ENCODE measurements at places on chromosomes 7 and 10.
A peak's percentile ranks its signal among the peaks of the same experiment; 100 is the strongest.

GRCh38 chr10:13961097-13961496 is 369.6 kb downstream of the FRMD4A start:
- peak; percentile 97 for DNase-seq

GRCh38 chr10:51700228-51700817 is 928 bp upstream of the CSTF2T start:
- no peak for DNase-seq

DNA sequence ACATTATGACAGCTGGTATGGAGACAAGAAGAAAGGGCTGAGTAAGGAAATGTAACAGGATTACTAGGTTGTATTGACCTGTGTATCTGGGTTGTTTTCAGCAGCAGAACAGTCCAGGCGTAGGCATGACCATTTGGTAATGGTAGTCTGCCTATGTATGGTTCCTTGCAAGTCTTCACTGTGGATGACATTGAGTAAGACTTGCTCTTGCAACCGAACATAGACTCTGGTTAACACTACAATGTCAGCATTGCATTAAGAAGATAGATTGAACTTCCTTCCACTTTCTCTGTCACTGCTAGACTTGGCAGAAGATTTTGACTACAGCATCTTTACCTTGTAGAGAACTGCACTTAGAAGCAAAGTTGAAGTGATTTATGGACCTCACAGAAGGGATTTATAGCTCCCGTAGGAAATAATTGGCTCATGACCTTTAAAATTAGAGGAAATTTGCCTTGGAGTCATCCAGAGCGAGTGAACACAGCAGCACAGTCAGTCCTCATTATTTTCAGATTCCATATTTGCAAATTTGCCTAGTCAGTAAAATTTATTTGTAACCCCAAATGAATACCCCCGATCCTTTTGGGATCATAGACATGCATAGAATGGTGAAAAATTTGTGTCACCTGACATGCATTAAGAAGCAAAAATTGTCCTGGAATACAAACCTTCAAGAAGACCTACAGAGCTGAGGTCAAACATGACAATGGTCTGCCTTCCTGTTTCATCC is 79.6 kb upstream of the STRIP2 start:
- no peak for DNase-seq

DNA sequence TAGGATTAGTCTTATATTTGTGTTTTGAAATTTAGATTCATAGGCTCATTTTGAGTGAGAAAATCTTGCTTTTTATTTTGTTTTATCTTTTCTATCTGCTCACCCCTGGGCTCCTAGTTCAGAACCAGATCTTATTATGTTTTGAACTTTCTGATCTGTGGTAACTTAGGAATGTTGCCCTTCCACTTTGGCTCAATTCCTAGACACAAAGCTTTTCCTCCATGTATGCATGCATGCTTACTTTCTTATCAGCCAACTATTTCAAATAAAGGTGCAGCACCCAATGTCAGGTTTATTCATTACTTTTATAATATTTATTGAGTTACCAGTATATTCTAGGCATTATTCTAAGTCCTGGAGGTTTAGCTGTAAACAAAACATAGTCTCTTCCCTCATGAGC is 374.8 kb upstream of the KIAA1217 start:
- DNase-seq = no peak

- no peak for DNase-seq
Measured at GRCh38 chr7:23044581-23044980, 30.7 kb upstream of the HYCC1 start.

GRCh38 chr10:71088054-71088453 is 124.3 kb upstream of the UNC5B start:
- no peak for DNase-seq

DNA sequence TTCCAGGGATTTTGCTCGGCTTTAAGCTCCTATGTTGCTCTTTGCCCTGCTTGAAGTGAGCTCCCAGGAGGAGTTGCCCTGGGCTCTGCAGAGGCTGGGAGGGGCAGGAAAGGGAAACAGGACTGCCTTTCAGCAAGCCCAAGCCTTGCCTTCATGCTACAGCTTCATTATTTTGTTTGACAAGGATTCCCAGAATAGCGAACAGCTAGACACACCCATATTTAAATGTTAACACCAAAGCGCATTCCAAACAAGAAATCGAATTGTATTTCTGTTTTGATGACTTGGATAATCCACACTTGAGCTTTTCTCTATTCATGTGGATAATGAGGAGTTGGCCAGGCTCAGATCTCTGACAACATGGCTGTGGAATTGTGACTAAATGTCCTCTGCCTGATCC is 6.3 kb downstream of the KIAA1217 start:
- no peak for DNase-seq

- no peak for DNase-seq
Measured at GRCh38 chr7:91187061-91187460, 77.2 kb upstream of the FZD1 start.

DNA sequence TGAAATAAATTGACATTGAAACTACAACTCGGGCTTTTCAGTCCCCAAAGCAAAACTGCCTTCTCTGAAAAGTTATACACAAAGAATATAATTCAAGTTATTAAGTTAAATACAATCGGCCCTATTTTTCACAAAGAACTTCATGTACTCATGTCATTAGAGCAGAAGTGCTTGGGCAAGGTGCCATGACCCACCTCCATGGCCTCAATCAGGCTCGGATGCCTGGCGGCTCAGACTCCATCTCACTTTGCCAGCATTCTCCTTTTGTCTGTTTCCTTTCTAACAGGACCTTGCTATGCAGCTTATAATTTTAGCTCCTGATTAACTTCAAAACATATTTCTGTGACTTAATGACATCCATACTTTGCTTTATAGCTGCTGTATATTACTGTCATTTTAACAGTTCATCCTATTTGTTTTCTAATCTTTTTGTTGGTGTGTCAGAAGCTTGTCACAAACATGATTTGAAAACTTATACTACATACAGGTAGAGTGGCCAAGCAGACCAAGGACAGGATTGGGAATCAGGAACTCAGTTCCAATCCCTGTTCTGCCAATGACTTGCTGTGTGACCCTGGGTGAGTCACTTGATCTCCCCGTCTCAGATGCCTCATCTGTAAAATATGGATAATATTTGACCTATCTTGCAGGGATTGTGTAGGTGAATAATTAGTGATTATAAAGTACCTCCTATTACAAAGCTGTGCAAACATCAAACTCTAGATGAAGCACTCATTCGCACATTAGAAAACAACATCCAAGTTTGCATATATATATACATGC is 60.8 kb upstream of the ITGA8 start:
- peak; percentile 43 for DNase-seq

DNA sequence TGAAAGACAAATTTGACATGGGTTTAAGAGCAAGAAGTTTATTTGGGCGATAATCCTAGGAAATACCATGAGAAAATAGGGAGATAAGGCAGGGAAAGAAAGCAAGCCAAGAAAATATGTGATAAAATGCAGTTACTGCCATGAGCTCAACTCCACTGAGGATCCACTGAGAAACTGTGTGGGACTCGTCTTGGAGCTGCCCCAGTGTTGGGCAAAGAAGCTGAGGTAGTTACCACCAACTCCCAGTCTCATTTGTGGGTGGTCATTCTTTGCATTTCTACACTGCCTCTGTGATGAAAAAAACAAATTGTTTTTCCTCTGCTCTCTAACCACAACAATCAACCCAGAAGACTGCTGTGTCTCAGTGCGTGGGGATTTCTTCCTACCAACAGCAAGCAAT is 498.2 kb downstream of the PLXDC2 start:
- DNase-seq = no peak

DNA sequence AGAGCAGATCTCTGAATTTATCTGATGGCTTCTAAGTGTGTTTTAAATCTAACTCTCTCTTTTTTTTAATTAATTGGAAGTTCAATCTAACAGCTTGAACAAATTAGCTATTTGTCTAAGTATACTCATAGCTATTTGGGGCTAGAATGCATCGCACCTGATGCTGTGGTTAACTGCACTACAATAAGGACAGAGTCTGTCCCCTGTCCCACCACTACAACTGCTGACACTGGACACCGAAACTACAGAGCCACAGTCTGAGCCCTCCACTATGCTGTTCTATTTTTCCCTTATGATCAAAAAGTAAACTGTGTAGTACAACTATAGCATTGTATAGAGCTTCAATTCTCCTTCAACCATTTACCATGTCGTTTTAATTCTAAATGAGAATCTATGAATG is 89.4 kb upstream of the AHR start:
- DNase-seq = no peak

DNA sequence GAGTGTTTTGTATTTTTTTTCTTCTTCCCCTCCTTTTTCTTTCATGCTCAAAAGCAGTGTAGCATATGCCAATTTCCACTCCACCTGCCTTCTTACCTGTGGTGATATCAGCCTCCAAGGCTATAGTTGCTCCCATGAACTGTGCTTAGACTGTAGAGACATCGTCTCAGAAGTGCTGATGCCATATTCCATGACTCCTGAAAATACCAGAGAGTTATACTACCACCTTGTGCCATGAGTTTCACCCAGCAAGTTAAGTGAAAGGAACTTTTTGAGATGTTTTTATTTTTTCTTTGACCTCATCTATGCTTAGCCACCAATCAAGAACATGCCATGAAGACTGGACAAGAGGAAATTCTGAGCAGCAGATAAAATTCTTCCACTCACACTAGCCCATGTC is 142.8 kb upstream of the SEMA3E start:
- no peak for DNase-seq

- no peak for DNase-seq
Measured at GRCh38 chr10:79532-80215, 30.6 kb upstream of the TUBB8 start.

DNA sequence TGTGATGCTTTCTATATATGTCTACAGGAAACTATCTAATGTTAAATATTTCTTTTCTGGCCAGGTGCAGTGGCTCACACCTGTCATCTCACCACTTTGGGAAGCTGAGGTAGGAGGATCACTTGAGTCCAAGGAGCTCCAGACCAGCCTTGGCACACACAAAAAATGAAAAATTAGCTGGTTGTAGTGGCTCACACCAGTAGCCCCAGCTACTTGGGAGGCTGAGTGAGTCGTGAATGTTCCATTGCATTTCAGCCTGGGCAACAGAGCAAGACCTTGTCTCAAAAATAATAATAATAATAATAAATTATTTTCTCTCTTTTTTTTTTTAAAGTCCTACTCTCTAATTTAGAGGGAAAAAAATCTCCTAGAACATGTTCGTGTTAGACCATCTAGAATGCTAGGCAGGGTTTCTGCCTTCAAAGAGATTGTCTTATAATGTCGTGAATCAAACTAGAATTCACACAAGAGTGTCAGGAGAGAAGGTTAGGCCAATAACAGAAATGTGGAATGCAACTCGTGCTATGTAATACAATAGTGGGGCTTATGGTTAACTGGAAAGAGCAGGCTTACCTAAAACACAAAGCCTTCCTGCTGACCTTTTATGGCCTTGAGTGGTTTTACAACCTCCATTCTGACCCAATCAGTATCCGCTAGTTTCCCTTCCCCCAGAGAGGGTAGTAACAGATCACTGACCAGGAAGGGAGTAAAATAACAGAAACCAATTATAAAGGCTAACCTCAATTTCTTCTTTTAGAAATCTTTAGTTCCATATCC is 46.3 kb downstream of the MYOF start:
- DNase-seq = peak; percentile 69

DNA sequence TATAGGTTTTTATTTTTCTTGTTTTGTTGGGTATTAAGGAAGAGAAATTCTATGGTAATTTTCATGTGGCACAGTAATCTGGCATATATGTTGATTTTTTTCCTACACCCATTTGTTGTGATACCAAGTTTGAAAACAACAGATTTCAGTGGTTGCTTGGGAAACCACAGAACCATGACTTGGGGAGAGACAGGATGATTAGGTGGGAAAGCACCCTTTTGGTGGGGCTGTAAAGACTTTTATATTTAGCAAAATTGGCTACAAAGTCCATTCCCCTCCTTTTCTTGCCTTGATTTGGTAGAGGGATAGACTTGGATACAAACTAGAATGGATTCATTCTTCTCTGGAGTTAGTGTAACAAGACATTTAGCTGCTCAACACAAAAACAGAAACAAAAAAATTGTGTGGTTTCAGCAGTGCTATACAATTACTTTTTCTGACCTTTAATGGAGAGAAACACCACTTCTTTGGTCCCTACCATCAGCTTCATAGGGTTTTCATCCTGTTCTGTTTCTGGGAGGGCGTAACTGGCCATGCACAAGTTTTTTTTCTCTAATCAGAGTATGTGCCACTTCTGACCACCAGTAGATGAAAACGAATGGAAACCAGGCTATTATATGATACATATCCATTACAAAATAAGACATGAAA is 52.7 kb downstream of the FIGNL1 start:
- no peak for DNase-seq

All from EL (cell line).